ENCODE measurements at places on chromosomes 6 and 20.

GRCh38 chr20:3106658-3107463 is 22.3 kb upstream of the AVP start:
- no peak for DNase-seq

- no peak for DNase-seq
Observed at GRCh38 chr6:157002774-157003173, 225.6 kb downstream of the ARID1B start.

GRCh38 chr6:13455552-13455966 is 31.8 kb downstream of the GFOD1 start:
- DNase-seq = no peak

DNA sequence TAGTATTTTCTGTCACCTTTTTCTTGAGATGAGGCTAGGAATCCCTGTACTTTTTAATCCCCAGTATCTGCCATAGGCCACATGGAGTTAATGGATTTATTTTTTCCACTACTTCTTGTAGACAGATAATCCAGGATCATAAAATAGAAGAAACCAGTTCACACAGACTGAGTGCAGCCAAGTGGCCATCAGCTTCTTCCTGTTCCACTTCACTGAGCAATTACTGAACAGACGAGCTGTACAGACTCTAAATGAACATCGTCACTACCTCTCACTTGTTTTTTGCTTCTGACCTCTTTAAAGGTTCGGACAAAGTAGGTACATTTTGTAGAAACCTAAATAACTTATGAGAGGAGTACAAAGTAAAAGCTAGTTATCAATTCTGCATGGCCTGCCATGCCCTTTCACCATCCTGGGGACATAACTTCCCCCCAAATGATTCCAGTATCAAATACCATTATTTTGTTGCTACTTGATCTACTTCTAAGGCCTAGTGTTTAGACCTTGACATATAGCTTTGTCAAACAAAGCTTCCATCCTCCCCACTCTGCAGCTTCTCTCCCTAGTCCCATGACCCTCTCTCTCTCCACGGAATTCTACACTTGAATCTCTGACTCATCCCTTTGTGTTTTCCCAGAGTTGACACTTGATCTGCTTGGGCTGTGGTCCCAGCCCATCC is 34.4 kb upstream of the ARHGAP18 start:
- DNase-seq = no peak

GRCh38 chr6:31701666-31702404 is 1.3 kb downstream of the ABHD16A start:
- no peak for DNase-seq

GRCh38 chr6:97462938-97463598 is 180.1 kb upstream of the MMS22L start:
- no peak for DNase-seq

DNA sequence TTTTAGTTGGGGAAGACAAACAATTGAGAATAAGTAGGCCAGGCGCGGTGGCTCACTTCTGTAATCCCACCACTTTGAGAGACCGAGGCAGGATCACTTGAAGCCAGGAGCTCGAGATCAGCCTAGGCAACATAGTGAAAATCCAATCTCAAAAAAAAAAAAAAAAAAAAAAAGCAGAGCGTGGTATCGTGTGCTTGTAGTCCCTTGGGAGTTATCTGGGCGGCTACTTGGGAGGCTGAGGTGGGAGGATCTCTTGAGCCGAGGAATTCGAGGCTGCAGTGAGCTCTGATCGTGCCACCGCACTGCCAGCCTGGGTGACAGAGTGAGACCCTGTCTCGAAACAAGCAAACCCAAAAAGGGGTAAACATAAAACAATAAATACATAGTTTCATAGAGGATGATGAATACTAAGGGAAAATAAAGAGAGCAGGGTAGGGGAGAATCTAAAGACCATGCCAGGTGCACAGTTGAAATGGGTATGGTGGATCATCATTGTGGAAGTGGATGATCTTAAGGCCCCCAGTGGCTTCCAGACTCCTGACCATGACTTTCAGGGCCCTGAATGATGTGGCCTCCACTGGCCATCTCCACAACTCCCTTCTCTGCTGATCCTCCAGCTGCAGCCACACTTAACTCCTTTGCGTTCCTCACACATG is 947 bp downstream of the POFUT1 start:
- no peak for DNase-seq
